ENCODE measurements at places on chromosomes 5 and 9.

DNA sequence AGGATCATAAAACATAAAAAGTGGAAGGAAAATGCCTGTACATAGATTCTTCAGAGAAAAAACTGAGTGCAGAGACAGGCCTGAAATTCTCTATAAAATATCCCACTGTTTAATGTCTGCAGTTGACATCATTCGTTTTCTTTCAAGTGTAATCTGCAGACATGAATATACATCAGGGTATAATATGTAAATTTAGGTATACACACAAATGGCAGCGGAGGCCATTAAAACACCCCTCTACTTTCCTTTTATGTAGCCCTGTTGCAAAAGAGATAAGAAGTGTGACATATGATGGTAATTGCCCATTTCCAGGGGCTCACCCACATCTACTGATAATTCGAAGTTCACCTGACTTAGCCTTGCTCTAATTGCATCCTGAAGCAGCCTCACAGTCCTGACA is 164.3 kb downstream of the SLC24A2 start:
- DNase-seq = no peak

- no peak for DNase-seq
Observed at GRCh38 chr5:124692324-124692723, 54.1 kb downstream of the ZNF608 start.

- DNase-seq = no peak
Observed at GRCh38 chr5:55638455-55638854, 73.7 kb downstream of the SLC38A9 start.

DNA sequence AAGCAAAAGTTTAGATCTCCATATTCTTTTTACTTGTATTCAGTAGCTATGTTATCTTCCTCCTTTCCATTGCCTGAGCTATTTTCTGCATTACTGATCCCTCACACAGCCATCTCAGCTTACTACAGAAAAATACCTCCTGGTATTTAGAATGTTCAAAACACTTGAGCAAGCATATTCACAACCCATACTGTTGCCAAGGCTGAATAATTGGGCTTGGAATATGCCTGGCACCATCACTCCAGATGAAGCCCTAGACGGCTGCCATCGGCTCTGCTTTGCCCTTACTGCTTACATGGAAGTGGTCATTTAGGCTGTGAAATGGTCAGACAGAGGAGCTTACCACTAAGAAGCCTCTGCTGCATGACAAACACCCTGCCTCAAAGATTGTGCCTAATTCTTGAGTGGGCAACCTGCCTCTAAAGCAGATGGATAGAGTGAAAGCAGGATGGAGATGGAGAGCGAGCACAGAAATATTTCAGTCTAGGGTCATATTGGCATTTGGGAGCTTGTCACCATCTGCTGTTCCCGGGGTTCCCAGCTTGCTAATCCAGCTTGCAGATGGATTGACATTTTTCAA is 92.5 kb upstream of the TAS2R1 start:
- no peak for DNase-seq

DNA sequence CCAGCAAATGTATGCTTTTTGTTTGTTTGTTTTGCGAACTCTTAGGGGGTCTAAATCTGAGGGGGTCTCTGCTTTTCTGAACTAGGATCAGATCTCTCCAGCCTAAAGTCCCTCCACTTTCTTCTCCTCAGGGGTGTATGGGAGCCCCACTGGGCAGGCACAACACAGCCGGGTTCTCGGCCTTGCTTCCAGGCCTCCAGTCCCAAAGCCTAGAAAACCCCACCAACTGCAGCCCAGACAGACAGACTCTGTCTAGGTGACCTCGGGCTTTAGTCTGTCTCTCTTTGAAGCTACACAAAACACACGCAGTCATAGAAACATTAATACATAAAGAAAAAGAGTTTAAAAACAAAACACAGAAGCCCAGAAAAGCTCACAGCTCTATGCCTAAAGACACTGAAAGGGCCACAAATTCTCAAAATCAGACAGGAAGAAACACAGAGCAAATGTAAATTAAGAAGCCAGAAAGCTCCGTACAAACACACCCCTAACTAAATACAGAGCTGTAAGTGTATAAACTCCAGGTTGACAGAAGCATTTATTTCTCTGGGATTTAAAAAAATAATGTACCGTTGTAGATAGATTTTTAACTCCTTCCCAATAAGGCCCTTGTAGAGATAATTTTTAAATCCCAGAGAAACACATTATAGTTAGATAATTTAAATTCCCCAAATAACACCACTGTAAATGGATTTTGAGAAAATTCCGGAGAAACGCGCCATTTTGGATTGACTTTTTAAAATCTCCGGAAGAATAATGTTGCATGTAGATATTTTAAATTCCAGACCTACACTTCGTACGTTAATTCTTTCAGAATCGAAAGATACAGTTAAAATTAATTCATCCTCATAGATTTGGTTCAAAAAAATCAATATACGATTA is 2.0 kb downstream of the PITX1 start:
- no peak for DNase-seq

GRCh38 chr5:104793755-104794080 is 1231.1 kb upstream of the NUDT12 start:
- DNase-seq = no peak

- DNase-seq = no peak
Observed at GRCh38 chr5:53730943-53731342, 170.5 kb downstream of the NDUFS4 start.

GRCh38 chr5:60779466-60779865 is 64.6 kb downstream of the ELOVL7 start:
- DNase-seq = no peak

DNA sequence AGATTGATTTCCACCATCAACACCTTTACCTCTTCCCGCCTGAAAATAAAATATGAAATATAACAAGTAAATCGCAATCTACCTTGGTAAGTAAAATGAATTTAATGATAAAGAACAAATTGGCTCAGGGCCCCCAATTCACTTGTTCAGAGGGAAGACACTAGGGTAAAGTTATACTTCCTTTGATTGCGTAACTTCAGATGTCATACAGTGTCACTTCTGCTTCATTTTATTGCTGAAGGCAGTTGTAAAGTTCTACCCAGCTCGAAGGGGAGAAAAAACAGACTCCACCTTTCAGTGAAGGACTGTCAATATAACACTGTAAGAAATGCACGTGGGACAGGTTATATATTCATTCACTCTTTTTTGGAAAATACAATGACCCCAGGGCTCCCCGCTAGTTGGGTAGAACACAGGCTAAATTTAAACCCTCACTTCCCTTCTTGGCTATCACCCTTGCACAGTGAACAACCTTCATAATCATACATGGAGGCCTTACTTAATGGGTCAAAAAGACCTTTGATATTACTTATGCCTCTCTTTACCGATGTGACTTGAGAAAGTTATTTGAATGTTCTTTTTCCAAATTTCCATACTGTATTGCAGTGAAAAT is 848.8 kb downstream of the MAT2B start:
- DNase-seq = no peak

GRCh38 chr9:133160742-133161546 is 2.8 kb downstream of the GBGT1 start:
- DNase-seq = no peak

DNA sequence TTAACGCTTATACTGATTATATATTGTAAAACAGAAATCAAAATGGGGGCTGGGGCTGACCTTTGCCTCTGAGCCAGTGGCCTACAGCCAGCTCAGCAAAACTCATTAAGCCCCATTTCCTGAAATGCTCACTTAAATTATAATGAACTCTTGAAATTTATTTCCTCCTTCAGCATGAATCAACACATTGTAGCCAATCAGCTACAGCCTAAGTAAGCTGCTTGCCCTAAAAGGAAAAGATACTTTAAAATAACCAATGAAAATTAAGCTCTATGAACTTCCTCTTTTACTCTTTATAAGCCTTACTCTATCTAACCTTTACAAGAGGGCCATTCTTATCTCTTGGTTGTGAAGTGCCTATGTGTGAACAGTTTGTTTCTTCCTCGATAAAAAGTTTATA is 33.5 kb upstream of the SUB1 start:
- no peak for DNase-seq

GRCh38 chr5:169074839-169075238 is 226.1 kb downstream of the SLIT3 start:
- no peak for DNase-seq

- DNase-seq = no peak
Observed at GRCh38 chr9:106644661-106645060, 218.3 kb upstream of the ZNF462 start.

GRCh38 chr9:117715411-117715989 is 11.3 kb downstream of the TLR4 start:
- DNase-seq = no peak

GRCh38 chr5:619444-619843 is 7.3 kb downstream of the CEP72 start:
- DNase-seq = no peak

GRCh38 chr9:33472171-33472880 is 1.4 kb downstream of the NOL6 start:
- no peak for DNase-seq

DNA sequence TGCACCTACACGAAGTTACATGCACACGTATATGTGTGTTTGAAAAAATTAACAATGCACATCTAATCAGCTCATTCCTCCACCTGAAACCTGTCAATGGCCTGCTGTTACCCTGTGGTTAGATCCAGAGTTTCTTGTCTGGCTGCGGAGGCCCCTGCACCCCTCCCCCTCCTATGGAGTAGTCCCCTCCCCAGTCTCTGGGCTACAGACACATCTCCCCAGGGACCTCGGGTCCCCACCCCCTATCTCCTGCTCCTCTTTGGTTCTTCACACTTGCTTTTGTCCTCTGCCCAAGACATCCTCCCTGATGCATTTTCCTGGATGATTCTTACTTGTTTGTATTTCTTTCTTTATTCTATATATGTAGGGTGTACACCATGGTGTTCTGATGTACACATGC is 27.2 kb downstream of the FAM240B start:
- DNase-seq = no peak

- DNase-seq = no peak
Observed at GRCh38 chr5:67009028-67009427, 187.6 kb downstream of the CD180 start.

DNA sequence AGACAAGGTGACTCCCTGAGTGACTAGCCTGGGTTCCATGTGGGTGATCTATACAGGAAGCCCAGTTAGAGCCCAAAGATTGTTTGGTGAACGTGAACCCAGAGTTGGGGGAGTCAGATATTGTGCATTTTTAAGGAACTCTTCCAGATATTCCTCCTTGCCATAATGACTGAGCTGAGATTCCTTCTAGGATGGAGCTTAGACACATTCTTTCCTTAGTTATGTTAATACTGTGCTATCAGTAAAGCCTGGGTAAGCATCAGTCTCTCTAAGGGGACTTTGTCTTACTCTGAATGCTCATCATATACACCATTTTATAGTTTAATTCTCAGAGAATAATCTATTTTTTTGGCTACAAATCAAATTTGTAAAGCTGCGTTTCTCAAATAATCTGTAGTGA is 68.1 kb downstream of the FOXB2 start:
- no peak for DNase-seq

DNA sequence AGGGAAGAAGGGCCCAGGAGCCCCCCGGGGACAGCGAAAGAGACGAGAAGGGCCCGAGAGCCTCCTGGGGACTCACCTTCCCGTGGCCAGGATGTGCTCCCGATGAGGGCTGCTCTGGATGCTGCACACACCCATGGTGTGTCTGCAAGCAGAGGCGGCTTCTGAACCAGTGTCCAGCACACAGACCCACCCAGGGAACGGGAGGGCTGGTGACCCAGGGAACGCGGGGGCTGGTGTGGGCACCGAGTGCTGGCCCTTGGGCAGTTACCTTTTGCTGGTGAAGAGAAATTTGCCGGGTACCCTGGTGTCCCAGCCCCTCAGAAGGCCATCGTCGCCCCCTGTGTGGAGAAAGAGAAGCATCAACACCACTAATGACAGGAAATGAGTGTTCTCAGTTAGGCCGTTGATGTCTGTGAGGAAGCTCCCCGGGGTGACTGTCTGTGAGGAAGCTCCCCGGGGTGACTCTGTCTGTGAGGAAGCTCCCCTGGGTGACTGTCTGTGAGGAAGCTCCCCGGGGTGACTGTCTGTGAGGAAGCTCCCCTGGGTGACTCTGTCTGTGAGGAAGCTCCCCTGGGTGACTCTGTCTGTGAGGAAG is 13.2 kb downstream of the MRPL41 start:
- no peak for DNase-seq

DNA sequence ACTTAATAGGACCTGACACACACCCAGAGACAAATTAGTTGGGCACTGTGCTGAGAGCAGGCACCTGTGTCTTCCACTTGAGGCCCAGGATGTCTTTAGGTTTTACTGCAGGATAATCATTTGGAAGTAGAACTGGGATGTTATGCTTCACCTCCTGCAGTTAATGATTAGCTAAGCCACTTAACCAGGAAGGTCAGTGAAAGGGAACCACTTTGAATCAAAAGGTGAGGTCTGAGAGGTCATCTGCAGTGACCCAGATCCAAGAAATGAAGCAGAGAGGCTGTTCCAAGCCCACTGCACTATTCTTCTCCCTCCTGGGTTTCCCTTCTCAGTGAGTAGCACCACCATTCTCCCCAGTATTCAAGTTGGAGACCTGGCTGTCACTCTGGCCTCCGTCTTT is 110.5 kb downstream of the SNX18 start:
- no peak for DNase-seq

- DNase-seq = no peak
Observed at GRCh38 chr5:73229271-73229670, 56.3 kb downstream of the TMEM174 start.

GRCh38 chr9:34550016-34550680 is 27.4 kb upstream of the ENHO start:
- no peak for DNase-seq

- DNase-seq = no peak
Observed at GRCh38 chr9:1492156-1492555, 442.0 kb downstream of the DMRT2 start.

- DNase-seq = no peak
Observed at GRCh38 chr5:138490648-138491283, 25.5 kb downstream of the EGR1 start.

DNA sequence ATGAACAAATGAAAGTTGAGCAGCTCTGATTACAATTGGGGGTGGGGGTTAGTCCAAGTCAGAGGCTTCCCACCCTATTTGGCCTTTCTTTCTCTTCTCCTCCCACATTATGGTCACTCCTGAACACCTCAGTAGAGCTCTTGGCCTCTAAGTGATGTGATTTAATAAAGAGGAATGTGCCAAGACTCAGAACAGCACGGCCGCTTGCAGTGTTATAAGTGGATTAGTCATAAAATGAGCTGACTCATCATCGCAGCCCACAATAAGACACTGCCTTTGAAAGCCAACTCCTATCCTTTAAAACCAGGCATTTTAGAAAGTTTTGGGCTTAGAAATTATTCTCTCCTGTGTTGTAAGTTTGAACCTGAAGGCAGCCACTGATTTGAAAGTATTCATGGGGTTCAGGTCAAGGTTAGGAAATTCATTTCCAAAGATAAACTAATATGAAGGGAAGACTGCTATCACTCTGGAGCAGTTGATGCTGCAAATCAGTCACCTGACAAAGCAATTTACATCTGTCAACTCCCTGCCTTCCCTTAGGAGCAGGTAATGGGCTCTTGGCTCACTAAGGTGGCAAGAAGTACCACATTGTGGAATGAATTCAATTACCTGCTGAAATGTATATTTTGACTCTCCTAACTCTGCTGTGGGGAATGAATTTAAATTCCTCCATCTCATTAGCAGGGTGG is 283.6 kb upstream of the NMUR2 start:
- DNase-seq = no peak

GRCh38 chr5:173855162-173855994 is 32.8 kb upstream of the CPEB4 start:
- DNase-seq = no peak
